Nucleus accumbens (tissue), 56 donors: ENCODE measurements at places on chromosomes 5 and 9.
A peak's percentile ranks its signal among the peaks of the same experiment; 100 is the strongest.

- DNase-seq = no peak
These were observed 112.7 kb downstream of the PDZD2 start for GRCh38 chr5:31751610-31752009.

GRCh38 chr9:71144495-71144894 is 23.1 kb upstream of the TRPM3 start:
- DNase-seq = no peak

- no peak for DNase-seq
These were observed 72.2 kb downstream of the NMUR2 start for GRCh38 chr5:152332716-152333460.

- DNase-seq = no peak
These were observed 98.4 kb downstream of the FGF1 start for GRCh38 chr5:142587354-142587965.

GRCh38 chr5:143083006-143083405 is 312.8 kb downstream of the ARHGAP26 start:
- no peak for DNase-seq

DNA sequence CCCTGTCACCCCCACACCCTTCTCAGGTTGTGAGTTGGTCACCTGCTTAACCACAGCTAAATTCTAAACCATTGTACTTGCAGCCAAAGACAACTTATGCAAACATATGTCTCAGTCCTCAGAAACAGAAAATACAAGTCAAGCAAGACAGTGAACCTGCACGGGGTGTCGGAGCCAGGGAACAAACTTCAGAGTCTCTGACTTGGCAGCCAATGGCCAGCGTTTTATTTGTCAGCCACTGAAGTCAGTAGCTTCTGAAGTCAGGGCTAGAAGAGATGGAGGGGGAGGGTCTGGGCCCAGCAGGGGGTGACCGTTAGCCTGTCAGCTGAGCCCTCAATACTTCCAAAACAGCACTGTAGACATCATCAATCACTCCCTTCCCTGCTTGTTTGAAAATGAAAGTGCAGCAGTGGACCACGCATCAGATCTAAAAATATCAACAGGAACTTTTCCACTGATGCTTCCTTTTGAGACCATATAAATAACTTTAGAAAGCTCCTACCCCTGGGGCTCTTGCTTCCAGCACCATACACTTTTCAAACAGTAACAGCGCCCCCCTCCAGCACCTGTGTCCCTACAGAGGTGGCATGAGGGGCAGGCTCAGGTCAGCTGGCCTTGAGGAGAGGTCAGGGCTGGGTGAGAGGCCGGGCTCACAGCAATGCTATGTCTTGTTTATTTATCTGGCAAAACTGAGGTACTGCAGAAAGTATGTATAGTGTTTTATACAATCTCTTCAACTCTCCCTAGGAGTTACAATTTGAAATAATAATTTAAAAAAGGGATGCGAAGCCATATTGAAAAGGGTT is 142.5 kb downstream of the ACER2 start:
- no peak for DNase-seq

DNA sequence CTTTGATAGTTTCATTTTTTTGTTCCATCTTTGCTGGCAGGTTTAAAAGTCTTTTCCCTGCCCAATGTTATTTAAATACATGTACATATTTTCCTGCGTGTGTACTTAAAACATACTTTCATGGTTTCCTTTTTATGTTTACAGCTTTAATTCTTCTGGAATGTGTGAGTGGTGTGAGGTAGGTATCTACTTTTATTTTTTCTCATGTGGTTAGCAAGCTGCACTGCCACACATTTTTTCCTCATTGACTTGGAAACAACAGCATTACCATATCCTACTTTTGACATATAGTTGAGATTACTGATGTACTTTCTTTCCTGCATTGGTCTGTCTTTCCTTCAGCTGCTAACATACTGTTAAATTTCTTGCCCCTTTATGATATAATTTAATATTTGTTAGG is 51.4 kb upstream of the COL15A1 start:
- no peak for DNase-seq

- DNase-seq = peak; percentile 10
These were observed 55.8 kb upstream of the ACTBL2 start for GRCh38 chr5:57538341-57538955.

DNA sequence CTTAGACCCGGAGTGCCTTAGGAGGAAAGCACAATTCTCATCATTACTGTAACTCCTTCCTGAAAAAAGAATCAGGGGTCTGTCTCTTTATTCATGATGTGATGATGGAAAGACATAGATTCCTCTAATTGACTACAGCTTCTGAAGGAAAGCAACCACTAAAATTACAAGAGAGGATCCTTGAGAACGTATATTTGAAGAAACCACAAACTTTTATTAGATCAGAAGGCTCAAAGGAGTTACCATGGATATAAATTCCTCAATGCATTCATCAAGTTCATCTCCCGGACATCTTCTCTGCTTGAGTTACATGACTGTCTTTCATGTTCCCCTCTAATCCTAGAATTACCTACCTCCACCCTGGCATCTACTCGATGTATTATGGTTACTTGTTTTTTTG is 104.1 kb upstream of the PAPPA start:
- DNase-seq = no peak

DNA sequence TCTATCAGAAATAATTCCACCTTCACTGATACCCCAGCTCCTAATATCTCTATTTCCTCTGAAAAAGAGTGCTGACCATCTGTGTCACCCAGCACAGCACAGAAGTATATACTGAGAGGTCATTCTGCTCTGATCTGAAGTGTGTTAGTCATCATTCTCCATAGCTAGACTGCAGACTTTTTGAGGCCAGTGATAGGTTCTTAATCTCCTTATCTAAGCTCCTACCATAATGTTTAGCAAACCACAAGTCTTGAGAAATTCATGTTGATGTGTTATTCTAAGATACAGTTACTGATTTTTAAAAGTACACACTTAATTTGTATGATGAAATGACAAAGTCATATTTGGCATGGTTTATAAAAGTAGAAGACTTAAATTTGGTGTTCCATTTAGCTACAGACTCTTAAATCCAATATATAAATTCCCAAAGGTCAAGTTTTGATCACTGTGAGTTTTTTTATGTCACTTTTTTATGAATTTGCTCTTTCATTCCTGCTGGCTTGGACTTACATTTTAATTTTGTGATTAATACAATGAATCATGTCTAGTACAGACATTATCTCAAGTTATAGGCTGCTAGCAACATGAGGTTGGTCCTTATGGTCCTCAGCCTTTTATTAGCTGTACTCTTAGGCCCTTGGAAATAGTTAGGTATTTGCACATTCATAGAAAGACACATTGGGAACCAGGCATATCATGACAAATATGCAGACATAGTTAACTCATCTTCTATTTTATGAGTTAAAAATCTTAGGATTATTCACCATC is 380.8 kb downstream of the EBF1 start:
- DNase-seq = no peak

GRCh38 chr5:177603631-177604030 is 3.7 kb downstream of the B4GALT7 start:
- no peak for DNase-seq

DNA sequence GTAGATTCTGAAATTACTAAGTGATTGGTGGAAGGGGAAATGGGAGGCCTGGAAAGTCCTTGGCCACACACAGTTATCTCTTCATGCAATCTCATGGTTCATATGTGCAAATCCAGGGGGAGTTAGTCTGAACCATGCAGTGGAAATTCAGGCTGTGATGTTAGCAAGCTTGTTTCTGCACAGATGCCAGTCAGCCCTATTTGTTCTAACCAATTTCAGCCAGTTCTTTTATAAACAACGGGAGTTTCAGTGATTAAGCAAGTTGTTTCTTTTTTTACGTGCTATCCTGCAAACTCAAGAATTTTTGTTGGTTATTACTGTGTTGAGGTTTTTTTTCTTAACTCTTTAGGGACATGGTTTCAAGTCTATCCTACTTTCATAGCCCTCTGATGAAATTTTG is 298.0 kb downstream of the FER start:
- no peak for DNase-seq

- no peak for DNase-seq
These were observed 1227.7 kb upstream of the WWC1 start for GRCh38 chr5:167063788-167064187.

- DNase-seq = no peak
These were observed at the start of gene IFNA13 for GRCh38 chr9:21367957-21368356. Gene IFNA13 (minus strand): TSS chr9:21368057. CDS start chr9:21368010, 47 bp downstream.

- no peak for DNase-seq
These were observed 12.1 kb upstream of the COL27A1 start for GRCh38 chr9:114143234-114143633.

- no peak for DNase-seq
These were observed 111.4 kb downstream of the SLC28A3 start for GRCh38 chr9:84229191-84229590.

- DNase-seq = no peak
These were observed 72.9 kb downstream of the BAAT start for GRCh38 chr9:101311758-101312420.

GRCh38 chr9:110688329-110688728 is 19.7 kb downstream of the MUSK start:
- DNase-seq = no peak

- no peak for DNase-seq
These were observed 126.3 kb downstream of the ADAMTS2 start for GRCh38 chr5:179218943-179219330.

GRCh38 chr5:130289132-130290088 is 385.1 kb downstream of the CHSY3 start:
- DNase-seq = no peak

- DNase-seq = no peak
These were observed 104.0 kb downstream of the NUDT12 start for GRCh38 chr5:103458497-103459040.

DNA sequence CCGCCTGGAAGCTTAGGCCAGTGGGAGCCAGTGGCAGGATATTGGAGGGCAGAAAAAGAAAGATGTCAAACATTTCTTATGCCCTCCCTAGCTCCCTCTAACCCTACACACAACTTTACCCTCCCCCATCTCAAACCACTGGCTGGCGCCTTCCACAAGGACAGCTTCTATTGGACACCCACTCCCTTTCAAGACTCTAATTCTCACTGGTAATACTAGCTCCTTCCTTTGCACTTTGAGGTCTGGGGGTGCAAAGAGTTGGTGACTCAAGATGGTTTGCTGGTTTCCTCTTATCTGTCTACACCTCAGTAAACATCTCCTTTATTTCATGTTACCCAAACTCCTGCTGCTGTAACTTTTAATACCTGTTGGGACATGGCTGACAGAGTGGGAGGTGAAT is 11.6 kb upstream of the ITGA1 start:
- no peak for DNase-seq

GRCh38 chr9:6893350-6894131 is 135.8 kb downstream of the KDM4C start:
- no peak for DNase-seq

GRCh38 chr9:136646827-136647711 is 15.6 kb upstream of the EGFL7 start:
- no peak for DNase-seq

- no peak for DNase-seq
These were observed 73.7 kb upstream of the FST start for GRCh38 chr5:53406630-53407316.

- no peak for DNase-seq
These were observed 220.9 kb downstream of the MAPKAP1 start for GRCh38 chr9:125486152-125486508.

DNA sequence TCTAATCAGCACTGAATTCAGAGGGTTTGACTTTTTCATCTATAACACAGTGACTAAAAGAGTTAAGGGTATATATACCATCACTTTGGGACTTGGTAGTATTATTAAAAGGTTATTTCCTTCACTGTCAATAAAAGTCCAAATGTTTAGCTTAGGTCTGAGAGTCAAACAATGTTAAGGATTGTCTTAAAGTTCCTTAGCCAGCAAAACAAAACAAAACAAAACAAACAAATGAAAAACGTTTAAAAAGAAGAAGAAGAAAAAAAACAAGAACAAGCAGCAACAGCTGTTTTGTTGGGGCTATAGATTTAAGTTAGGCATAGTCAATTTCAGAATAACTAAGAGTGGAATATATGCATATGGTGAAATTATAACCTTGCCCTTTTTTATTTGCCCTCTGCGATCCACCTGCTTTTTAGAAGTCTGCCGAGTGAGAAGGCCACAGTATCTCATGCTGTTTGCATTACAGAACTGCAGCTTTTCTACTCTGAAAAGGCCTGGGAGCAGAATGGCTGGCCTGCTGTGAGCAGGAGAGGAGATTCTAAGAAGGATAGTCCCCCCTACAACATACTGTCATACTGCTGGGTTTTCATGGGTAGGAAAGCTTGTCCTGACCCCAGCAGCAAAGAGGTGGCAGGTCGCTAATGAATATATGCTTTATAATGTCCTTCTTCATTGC is 141.7 kb downstream of the NTRK2 start:
- no peak for DNase-seq

GRCh38 chr5:73499187-73499586 is 945 bp downstream of the BTF3 start:
- no peak for DNase-seq
